NCI-H1105 (cell line): ENCODE measurements at places on chromosomes 11 and 22.

GRCh38 chr11:59259867-59260475 is 47.2 kb upstream of the MPEG1 start:
- no peak for DNase-seq

DNA sequence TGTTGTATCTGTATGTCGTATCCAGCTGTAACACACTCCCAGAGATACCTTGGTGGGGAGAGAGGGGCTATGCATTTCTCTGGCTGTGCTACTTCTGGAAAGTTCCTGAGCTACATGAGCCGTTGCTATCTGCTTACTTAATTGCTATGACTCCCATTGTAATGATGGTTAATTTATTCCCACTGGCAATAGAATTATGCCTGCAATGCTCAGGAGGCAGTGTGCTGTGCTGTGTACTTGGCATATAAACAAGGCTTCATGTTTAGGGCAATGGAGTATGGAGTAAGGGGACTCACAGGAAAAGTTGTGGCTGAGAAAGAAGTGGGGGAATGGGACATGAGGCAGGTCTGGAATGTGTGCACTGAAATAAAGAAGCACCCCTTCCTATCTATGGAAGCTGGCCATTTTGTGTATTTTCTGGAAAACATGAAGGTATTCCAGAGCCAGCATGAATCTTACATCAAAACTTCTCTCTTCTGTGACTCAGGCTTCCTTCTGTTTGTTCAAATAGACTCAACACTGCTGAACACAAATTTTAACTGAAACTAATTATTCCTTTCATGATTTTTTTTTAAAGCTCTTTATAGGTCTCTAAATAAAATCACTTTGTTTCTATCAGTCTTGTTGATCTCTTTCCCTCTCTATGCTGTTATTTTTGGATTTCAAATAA is 40.6 kb downstream of the CD44 start:
- no peak for DNase-seq

- no peak for DNase-seq
Observed at GRCh38 chr22:20957102-20957682, 9.9 kb upstream of the AIFM3 start.

DNA sequence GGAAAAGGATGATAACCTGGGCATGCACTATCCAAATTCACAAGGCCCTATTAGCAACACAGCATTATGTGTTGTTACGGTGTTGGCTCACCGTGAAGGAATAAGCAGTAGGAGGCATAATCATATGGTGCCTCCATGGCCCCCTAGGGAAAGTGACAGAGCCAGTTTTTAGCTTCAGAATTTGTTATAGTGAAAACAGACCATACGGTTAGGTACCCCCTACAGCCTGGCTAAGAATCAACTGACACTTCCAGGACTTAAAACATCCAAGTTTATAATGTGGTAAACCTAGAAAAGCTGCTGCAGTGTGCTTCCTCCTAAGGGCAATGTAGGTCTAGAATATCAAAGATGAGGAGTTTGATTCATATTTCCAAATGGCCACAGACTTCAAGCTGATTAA is 30.4 kb downstream of the KIF18A start:
- DNase-seq = no peak

DNA sequence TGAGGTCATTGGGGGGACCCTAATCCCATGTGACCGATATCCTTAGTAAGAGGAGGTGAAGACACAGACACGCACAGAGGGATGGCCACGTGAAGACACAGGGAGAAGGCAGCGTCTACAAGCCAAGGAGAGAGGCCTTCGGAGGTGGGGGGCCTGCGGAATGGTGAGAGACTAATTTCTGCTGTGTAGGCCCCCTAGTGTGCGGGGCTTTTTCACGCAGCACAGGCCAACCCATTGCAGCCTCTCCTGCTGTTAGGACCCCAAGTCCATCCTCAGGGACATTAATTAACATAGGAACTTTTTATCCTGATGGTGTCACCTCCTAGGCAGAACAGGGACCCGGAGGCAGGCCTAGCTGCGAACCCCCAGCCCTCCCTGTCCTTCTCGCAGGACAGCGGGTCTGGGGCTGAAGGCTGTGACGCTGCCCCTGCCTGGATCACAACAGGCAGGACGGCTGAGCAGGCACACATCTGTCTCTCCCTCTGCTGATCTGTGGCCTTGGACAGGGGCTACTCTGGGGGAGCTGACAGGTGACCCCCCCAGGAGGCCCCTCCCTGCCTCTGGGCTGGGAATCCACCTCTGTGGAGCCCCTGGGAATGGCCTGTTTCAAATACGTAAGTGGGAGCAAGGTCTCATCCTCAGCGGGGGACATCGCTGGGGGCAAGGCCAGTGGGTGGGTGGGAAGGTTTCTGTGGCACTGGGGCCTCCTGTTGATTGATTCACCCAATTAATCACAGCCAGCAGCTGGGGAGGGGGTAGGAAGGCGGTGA is 7.9 kb downstream of the ASCL2 start:
- DNase-seq = no peak

DNA sequence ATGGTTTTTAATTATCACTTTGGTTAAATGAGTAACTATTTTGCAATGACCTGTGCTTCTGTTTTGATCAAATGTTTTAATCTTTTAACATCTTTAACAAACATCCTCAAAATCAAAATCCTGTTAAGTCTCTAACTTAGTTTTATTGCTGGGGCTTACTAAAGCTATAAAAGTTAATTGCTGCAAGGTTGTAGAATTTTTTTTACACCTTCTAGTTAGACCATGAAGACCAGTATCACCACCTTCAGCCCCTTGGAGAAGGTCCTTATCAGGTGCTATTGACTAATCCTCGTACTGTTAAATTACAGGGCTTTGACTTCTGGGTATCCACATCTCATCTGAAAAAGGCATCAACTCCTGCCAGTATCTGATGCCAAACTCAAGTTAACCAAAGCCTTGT is 12.3 kb upstream of the CABP2 start:
- no peak for DNase-seq

DNA sequence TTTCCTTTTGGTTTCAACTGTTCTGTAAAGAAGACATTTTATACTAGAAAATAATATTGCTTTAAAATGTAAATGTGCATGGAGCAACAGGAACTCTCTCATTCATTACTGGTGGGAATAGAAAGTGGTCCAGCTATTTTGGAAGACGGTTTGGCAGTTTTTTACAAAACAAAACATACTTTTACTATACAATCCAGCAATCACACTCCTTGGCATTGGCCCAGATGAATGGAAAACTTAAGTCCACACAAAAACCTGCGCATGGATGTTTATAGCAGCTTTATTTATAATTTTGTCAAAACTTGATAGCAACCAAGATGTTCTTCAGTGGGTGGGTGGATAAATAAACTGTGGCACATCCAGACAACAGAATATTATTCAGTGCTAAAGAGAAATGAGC is 49.9 kb upstream of the SEPTIN5 start:
- no peak for DNase-seq

- DNase-seq = no peak
Observed at GRCh38 chr11:123233975-123234334, 38.9 kb upstream of the CLMP start.

DNA sequence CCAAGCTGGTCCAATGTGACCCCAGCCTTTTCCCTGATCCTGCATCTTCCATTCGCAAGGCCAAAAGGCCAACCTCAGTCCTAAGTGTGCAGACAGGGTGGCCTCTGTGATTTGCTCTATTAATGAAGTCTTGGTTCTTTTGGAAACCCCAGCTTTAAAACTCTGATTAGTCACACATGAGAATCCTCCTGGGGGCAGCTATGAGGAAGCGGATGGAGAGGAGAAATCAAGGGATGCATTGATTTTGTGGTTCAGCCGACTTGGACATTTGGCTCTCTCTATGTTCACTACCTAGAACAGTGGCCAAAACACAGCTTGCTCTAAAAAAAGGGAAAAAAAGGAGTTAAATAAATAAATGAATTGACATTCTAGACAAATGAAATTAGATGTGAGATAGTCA is 98.6 kb upstream of the USP47 start:
- DNase-seq = no peak
